ENCODE measurements at places on chromosomes 16 and 17. TPM values are rescaled to one million over a fixed set of nuclear protein-coding genes. Genes with fewer than 3 reads are reported as not detected.

Gene SOX8
- total RNA-seq: 1.3 TPM

Gene CCDC40
- total RNA-seq: 7.9 TPM

Gene PYY
- not detected for total RNA-seq

Gene KCNG4
- total RNA-seq: not detected

GRCh38 chr16:57479976-57480753 lies 6.1 kb downstream of the DOK4 start:
- DNase-seq: peak; percentile 92

GRCh38 chr17:57445772-57446472 lies 189.6 kb downstream of the MSI2 start:
- DNase-seq: no peak

GRCh38 chr16:21608639-21609328 lies 9.4 kb downstream of the METTL9 start:
- DNase-seq: no peak

- DNase-seq: no peak
Measured at GRCh38 chr17:82300707-82301270, 16.6 kb downstream of the CD7 start.

DNA sequence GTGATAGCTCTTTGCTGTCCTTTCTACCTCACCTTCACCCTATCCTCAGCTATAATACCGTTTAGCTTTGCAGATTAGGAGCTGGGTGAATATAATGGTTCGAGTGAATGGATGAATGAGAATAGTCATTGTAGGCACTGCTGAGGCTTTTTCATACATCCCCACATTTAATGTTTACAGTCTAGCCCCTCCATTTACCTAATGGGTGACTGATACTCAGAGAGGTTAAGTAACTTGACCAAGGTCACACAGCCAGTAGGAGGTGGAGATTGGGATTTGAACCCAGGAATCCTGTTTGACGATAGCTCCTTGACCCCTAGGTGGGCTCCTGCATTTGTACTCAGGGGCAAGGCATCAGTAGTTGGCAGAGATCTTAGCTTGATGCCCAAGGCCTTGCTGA lies 195.6 kb downstream of the CCDC182 start:
- no peak for DNase-seq

DNA sequence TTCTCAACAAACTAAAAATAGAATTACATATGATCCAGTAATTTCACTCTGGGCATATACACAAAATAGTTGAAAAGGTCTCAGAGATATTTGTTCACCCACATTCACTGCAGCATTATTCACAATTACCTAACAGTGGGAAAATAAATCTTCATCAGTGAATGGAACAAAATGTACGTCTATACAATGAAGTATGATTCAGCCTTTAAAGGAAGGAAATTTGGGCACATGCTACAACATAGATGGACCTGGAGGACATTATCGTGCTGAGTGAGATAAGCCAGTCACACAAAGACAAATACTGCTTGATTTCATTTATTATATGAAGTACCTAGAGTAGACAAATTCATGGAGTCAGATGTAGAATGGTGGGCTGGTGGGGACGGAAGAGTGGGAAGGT lies 47.0 kb downstream of the MFSD11 start:
- DNase-seq: no peak

DNA sequence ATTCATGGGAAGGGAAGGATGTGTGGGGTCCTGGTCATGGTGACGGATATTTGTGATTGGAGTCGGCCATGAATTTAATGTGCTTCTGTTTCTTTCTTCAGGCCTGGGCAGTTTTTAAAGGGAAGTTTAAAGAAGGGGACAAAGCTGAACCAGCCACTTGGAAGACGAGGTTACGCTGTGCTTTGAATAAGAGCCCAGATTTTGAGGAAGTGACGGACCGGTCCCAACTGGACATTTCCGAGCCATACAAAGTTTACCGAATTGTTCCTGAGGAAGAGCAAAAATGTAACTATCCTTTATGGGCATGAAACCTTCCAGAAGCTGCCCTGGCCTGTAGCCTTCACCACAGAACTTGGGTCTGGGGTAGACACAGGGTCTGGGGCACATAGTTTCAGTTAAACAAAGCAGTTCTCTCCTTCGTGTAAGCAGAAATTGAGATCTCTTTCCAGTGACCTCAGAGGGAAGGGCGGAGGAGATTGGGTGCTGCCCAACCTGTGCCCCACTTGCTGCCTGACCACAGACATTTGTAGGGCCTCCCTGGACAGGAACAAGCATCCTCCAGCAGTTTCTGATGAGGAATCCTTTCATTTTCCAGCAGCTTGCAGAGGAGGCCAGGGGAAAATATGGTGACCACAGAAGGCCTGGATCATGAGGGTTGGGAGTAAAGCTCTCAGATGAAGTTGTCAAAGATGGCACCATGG lies 10.1 kb downstream of the IRF8 start:
- no peak for DNase-seq
